ENCODE measurements at places on chromosomes 7 and 10.

- no peak for DNase-seq
These were observed 21.1 kb downstream of the KLLN start for GRCh38 chr10:87842220-87842641.

- DNase-seq: no peak
These were observed 418.2 kb upstream of the AKR1E2 start for GRCh38 chr10:4407783-4408182.

DNA sequence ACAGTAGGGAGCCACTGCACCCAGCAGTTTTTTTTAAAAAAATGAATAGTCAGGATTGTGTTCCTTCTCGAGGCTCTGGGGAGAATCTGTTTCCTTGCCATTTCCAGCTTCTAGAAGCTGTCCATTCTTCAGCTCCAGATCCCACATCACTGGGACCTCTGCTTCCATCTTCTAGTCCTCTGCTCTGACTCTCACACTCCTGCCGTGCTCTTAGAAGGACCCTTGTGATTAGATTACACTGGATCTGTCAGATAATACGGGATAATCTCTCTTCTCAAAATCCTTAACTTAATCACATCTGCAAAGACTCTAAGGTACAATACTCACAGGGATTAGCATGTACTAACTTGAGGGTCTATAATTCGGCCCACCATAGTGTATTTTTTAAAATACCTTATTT, 158.9 kb upstream of the SP4 start:
- DNase-seq: no peak

- DNase-seq: no peak
These were observed 104.7 kb upstream of the LRGUK start for GRCh38 chr7:134022286-134022911.

GRCh38 chr10:33005322-33006301, 47.6 kb upstream of the ITGB1 start:
- DNase-seq: peak; percentile 51

GRCh38 chr10:92699518-92700381, 10.0 kb downstream of the HHEX start:
- no peak for DNase-seq

Measured in NCI-H1436 (cell line).